Upper lobe of left lung (tissue), 6 donors: ENCODE measurements at places on chromosomes 13 and 19. TPM values are rescaled to one million over a fixed set of nuclear protein-coding genes. Genes with fewer than 3 reads are reported as not detected.

GRCh38 chr19:17687857-17688784 is at the start of gene UNC13A:
TSS of gene UNC13A (minus strand) at chr19:17688354. CDS start at chr19:17688199, 155 bp downstream.
- no peak within 1 kb of the TSS for H3K27ac ChIP-seq
- peaks cover 27% of the 10 kb centered on the region for H3K27me3 ChIP-seq
- peaks cover 15% of the 10 kb centered on the region for H3K4me1 ChIP-seq

- DNase-seq = no peak
- no peaks in the 10 kb centered on the region for H3K4me1 ChIP-seq
- no peaks in the 10 kb centered on the region for H3K27me3 ChIP-seq
- no peak overlapping the region for H3K27ac ChIP-seq
Measured at GRCh38 chr13:73231471-73231870, 172.7 kb downstream of the KLF5 start.

DNA sequence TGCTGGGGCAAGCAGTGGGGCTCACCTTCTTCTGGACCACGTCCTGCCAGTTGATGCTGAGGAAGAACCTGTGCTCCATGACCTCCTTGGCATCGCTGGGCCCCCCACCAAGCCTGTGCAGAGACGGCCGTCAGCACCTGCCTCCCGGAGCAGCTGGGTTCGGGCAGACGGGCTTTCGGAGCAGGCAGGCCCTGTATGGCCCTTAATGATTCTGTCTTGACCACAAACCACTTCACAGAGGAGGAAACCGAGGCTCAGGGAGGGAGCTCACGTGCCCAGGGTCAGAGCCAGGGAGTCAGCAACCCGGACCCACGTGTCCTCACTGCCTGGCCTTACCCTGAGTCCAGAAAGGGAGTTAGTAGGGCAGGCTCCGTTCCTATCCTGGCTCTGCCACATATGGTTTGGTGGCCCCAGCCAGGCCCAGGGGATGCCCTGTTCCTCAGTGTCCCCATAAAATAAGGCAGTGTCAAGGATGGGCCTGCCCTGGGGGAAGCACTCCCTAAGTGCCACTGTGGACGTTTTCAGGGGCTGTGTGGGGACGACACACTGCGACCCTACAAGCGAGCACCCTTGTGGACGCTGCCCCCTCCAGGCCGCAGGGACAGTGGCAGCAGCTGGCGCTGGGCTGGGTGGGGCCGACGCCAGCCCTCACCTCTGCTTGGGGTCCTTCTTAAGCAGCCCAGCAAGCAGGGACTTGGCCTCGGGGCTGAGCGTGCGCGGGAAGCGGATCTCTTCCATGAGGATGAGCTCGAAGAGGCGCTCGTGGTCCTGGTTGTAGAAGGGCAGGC is 8.9 kb upstream of the CCNP start:
- H3K4me1 ChIP-seq = peaks cover 8% of the 10 kb centered on the region
- H3K27me3 ChIP-seq = no peaks in the 10 kb centered on the region
- no peak overlapping the region for H3K27ac ChIP-seq
- peaks cover 23% of the 10 kb centered on the region for H3K36me3 ChIP-seq
- no peak overlapping the region for H3K4me3 ChIP-seq

- H3K4me1 ChIP-seq = peaks cover 11% of the 10 kb centered on the region
- peak overlapping the region; percentile 7 for H3K4me3 ChIP-seq
- H3K27ac ChIP-seq = peak overlapping the region; percentile 18
- no peaks in the 10 kb centered on the region for H3K27me3 ChIP-seq
Measured at GRCh38 chr13:97367016-97367822, 66.8 kb upstream of the RAP2A start.

Gene DHDH
- total RNA-seq = 1.9 TPM

DNA sequence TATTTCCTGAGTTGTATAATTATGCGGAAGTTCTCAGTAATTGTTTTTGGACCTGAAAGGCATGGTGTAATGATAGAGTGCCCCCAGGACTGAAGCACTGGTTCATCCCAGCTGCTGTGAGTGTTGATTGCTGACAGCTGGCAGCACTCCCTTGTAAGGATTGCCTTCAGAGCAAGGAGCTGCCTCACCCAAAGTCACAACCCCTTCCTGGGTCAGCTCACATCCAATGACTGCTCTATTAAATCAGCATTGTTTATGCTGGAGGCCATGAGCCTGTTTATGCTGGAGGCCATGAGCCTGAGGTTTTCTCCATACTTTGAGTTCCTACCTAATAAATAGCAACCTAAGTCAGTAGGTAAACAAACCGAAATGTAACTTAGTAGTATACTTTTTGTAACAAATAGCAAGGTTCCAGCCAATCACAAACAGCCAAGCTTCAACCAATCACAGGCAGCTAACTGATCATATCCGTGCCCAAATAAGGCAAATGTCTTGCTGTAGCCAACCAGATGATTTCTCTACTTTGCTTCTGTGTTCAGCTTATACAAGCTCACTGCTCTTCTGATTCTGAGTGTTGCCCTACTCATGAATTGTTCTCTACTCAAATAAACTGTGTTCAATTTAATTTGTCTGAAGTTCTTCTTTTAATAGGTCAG is 11.7 kb upstream of the SPACA6 start:
- no peak for DNase-seq
- no peaks in the 10 kb centered on the region for H3K4me1 ChIP-seq
- H3K36me3 ChIP-seq = no peaks in the 10 kb centered on the region

DNA sequence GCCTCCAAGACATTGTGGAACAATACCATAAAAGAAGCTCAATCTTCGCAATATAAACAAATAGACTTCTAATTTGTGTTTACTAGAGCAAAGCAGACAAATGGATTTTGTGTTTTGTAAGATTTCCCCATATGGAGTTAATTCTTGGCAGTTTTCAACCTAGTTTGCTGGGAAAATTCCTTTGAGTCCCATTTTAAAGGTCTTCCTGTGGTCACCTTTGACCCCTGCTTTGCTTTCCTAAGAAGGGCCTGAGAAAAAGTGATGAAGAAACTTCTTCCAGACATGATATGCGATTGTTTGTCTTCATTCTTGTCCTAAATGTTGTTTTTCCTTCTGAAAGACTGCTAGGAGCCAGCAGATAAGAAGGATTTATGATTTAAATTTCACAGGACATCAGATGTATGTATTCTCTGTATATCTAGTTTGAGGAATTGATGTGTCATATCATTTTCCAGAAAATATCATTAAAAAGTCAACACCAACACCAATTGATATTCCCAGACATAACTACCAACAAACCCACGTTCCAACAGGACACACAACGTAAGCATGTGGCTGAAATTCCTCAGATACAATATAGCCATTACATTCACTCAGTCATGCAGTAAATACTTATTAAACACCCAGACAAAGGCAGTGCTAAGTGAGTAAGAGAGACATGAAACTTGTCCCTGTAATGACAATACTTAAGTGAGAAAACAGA is 276.4 kb downstream of the LHFPL6 start:
- H3K4me1 ChIP-seq = peaks cover 5% of the 10 kb centered on the region
- no peak for DNase-seq
- H3K36me3 ChIP-seq = no peaks in the 10 kb centered on the region
- H3K27ac ChIP-seq = no peak overlapping the region
- no peaks in the 10 kb centered on the region for H3K27me3 ChIP-seq
- H3K4me3 ChIP-seq = no peak overlapping the region

Gene MAU2
- total RNA-seq = 166 TPM

Gene ZNF805
- 16.1 TPM for total RNA-seq

DNA sequence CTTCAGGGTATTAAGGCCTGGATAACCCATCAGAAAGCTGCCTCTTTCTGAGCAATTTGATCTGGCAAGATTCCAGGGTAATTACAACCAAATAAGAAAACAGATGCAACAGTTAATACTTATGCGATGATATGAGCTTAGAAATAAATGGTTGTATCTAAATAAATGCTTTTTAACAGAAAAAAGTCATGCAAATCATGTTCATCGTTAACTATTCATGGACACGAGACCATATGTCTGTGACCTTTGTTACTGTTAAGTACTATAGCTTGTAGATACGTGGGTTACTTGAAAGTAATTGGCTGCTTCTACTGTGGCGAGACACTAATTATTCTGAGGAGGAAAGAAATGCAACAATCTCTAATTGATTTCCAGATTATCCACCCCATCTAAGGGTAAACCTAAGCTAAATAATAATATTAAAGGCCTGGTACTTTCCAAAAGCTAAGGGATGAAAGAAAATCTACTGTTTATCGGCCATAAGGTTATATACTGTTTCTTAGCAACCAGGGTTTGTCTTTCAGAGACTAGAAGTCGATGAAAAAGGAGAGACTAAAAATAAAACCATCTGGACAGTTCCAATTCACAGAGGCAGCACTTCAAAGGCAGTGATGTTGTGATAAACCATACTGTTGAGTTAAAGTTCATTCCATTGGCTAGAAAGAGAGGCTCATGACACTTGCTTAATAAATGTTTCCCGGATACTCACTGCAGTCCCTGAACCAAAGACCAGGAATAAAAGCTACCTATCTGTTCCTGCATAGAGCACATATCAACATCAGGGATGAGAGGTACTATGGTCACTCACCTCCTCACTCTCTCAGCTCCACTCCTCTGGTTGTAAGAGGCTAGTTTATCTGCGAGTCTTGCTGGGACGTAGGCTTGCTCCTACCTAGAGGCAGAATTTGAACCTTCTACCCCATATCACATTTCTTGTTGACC is 1.5 kb downstream of the EPSTI1 start:
- no peaks in the 10 kb centered on the region for H3K36me3 ChIP-seq
- H3K27me3 ChIP-seq = no peaks in the 10 kb centered on the region
- H3K27ac ChIP-seq = peak overlapping the region; percentile 95
- no peak for DNase-seq

Gene FGF22
- 0.40 TPM for total RNA-seq

Gene MYO16
- total RNA-seq = 0.55 TPM

Gene PPP1R37
- total RNA-seq = 64.6 TPM

DNA sequence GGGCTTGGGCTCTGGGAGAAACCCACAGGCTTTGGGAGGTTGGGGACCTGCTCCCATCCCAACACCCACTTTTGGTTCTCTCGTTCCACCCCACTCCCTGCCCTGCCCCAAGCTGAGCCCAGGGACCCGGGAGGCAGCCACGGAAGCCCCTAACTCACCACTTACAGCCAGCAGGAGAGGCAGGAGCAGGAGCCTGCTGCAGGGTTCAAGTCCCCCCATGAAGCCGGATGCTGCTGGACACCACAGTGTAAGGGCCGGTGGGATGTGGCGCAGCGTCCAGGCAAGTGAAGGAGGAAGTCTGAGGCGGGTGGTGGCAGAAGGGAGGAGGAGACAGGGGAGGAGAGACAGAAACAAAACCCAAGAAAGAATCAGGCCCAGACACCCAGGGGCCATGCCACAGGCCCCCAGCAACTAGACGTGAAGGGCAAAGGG is at the start of gene TYROBP:
Gene TYROBP, minus strand, starts transcription at position 286 of the 432 bp plus-strand sequence. Its CDS starts 67 bp downstream, at position 219.
- peak within 1 kb of the TSS; percentile 45 for H3K4me3 ChIP-seq
- H3K27ac ChIP-seq = peak within 1 kb of the TSS; percentile 93
- peak; percentile 54 for DNase-seq
- H3K36me3 ChIP-seq = no peaks in the 10 kb centered on the region
- peaks cover 18% of the 10 kb centered on the region for H3K4me1 ChIP-seq

Gene SLC7A10
- total RNA-seq = 0.29 TPM

Gene C3
- 875 TPM for total RNA-seq

DNA sequence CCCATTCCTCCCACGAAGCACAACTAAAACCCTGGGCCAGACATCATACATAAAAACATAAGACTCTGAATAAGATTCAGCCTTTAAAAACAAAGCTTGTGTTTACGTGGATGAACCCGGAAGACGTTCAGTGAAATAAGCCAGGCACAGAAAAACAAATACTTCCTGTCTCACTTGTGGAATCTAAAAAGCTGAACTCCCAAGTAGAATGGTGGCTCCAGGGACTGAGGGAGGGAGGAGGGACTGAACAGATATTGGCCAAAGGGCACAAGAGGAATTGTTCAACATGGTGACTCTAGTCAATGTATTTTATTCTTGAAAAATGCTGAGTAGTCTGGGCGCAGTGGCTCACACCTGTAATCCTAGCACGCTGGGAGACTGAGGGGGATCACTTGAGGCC is 35.7 kb upstream of the TPM4 start:
- H3K27ac ChIP-seq = no peak overlapping the region
- peaks cover 9% of the 10 kb centered on the region for H3K4me1 ChIP-seq
- H3K4me3 ChIP-seq = no peak overlapping the region
- no peak for DNase-seq

Gene CYP2A6
- not detected for total RNA-seq

Gene TTC9B
- not detected for total RNA-seq

- DNase-seq = no peak
- H3K27ac ChIP-seq = no peak overlapping the region
- H3K4me1 ChIP-seq = no peaks in the 10 kb centered on the region
- no peaks in the 10 kb centered on the region for H3K27me3 ChIP-seq
Measured at GRCh38 chr19:58091251-58091995, 6.6 kb downstream of the ZSCAN18 start.

Gene RASIP1
- 16.8 TPM for total RNA-seq

DNA sequence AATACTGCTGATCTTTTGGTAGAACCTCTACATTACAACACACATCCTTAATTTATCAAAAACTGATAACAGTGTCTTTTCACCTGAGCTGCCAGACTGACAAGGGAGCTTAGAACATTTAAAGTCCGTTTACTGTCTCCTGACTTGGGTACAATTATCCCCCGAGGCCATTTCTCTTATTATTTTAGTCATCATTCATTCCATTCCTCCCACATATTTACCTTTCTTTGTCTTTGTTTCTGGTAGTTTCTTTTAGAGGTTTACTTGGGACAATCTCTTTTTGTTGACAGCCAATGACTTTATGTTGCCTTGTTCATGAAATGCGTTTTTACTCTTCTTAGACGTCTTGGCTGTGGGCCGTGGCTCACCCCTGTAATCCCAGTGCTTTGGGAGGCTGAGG is 186.9 kb downstream of the PCCA start:
- no peak overlapping the region for H3K4me3 ChIP-seq
- H3K27ac ChIP-seq = no peak overlapping the region
- H3K4me1 ChIP-seq = no peaks in the 10 kb centered on the region
- H3K36me3 ChIP-seq = no peaks in the 10 kb centered on the region
- H3K27me3 ChIP-seq = no peaks in the 10 kb centered on the region

DNA sequence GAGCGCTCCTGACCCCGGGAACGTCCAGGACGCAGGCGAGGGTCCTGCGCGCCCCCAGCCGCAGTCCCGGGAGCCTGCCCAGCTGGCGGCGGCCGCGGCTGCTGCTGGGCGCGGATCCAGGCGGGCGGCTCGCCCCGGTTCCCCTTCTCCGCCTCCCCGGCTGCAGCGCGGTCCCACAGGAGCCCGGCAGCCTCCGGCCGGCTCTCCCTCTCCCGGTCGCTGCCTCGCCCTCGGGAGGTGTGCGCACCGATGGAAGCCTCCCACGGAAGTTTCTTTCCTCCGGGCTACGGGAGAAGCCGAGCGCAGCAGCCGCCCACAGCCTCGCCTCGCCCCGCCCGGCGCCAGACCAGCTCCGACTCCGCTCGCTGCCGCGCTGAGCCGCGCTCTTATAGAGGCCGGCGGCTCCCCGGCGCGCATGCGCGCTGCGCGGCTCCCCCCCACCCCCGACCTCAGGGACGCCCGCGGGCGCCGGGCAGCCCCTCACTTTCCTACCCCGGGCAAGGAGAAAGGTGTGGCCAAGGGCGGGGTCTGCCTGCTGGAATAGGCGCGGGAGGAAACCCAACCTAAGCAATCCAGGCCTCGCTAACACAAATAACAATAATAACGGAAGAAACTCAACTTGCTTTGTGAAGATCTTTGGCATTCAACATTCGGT is at the start of gene SHISA2:
Gene SHISA2, minus strand, starts transcription at position 360 of the 655 bp plus-strand sequence. CDS start 1,041 bp downstream, outside the sequence.
- H3K36me3 ChIP-seq = no peaks in the 10 kb centered on the region
- peak within 1 kb of the TSS; percentile 55 for H3K4me3 ChIP-seq
- no peak within 1 kb of the TSS for H3K27ac ChIP-seq
- H3K4me1 ChIP-seq = peaks cover 6% of the 10 kb centered on the region
